ENCODE measurements at places on chromosomes 2 and 18.

- DNase-seq = no peak
Measured at GRCh38 chr2:104043864-104044263, 810.1 kb upstream of the POU3F3 start.

- DNase-seq = no peak
Measured at GRCh38 chr2:174611006-174611405, 13.4 kb upstream of the WIPF1 start.

- no peak for DNase-seq
Measured at GRCh38 chr18:63079114-63079513, 240.5 kb downstream of the BCL2 start.

- no peak for DNase-seq
Measured at GRCh38 chr2:208415897-208416296, 9.3 kb downstream of the PTH2R start.

DNA sequence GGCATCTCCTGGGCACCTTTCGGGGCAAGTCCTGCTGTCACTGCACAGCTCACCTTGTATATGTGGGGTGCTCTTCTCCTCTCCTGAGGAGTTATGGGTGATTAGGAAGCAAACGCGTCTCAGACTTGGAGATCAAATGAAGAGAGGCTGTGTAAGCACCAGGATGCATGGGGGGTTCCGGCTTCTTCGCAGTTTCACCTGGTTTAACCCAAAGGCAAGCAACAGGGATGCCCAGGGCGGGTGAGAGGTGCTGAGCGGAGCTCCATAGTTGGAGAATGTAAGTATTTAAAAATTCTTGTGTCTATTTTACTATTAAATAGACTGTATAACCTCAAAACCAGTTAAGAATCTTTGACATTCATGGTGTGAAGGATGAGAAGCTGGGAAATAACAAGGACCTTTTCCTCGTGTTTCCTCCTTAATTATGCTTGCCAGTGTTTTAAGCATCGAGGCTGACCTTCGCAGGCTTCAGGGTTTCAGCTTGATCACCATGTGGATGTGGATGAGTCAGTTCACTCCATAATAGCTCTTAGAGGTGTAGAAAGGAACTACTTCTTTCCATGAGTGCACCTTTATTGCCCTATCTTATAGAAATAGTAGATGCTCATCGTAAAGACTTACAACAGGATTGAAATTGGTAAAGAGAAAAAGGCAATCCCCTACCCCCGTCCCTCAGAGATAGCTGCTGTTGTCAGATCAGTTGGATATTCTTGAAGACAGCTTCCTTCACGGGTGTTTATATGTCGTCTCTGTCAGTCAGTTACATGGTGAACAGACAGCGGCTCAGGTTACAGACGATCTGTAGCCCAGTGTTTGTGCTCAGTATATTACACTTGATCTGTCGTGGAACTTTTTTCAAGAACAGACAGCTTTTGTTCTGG, 201.1 kb downstream of the AGAP1 start:
- peak; percentile 41 for DNase-seq

GRCh38 chr2:44582363-44583008, 220.7 kb downstream of the CAMKMT start:
- DNase-seq = no peak

GRCh38 chr2:146324951-146325350, 1519.9 kb upstream of the ACVR2A start:
- DNase-seq = no peak

- DNase-seq = peak; percentile 27
Measured at GRCh38 chr2:55460562-55460961, 40.9 kb upstream of the CCDC88A start.

DNA sequence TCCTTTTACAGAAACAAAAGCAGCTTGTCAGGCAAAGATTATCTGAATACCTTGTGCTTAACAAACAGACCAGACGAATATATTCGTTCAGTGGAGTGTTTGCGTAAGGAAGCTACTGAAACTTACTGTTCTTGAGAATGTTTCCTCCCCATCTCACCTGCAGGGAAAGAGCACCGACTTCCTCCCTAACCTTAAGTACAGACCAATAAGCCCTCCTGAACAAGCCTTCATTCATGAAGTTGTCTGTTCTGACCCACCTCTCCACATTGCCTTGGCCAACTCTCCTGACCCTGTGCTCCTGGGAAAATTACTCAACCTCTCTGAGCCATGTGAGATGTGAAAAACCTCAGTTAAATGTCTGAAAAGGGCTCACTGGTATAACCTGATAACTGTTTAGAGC, 35.2 kb downstream of the STK39 start:
- no peak for DNase-seq

DNA sequence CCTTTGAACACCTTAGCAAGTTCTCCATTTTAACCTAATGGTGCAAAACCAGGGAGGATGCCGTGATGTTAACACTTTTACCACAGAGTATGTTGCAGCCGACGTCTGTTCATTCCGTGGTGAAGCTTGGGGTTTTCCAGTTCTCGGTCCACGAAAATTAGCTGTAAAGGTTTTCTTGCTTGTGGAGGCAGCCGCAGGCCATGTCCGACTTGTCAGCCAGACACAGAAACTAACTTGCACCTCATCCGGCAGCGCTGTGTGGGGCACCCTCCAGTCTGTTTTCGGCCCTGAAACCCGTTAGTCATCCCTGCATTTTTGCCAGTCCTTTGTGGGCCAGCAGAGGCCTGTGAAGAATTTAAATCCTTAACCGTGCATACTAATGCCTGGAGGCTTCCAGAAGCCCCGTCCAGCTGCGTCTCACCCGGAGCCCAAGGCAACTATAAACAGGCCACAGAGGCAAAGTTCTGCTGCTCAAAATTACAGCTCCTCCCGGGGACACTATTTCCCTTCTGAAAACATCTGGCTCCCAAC, 70.6 kb downstream of the SH3YL1 start:
- no peak for DNase-seq

DNA sequence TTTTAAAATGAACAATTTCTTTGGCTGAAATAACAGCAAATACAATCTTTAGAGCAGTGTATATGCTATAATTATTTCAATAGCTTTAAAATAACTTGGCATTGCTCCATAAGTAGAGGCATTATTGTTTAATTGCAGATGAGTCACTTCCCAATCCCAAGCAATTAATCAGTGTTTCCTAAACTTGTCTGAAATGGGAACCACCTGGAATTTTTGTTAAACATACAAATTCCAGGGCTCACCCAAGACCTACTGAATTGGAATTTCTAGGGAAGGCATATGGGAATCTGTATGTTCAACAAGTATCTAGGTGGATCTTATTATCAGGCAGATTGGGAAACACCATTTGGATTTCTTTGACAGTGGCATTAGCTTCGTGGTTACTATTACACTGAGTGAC, 27.1 kb upstream of the FMNL2 start:
- DNase-seq = no peak

- no peak for DNase-seq
Measured at GRCh38 chr2:197089655-197090054, 163.1 kb upstream of the PGAP1 start.

- no peak for DNase-seq
Measured at GRCh38 chr2:174606336-174606735, 8.7 kb upstream of the WIPF1 start.

- DNase-seq = no peak
Measured at GRCh38 chr2:200624026-200624425, 38.2 kb downstream of the AOX1 start.

- DNase-seq = no peak
Measured at GRCh38 chr2:235217846-235218245, 266.0 kb downstream of the SH3BP4 start.

DNA sequence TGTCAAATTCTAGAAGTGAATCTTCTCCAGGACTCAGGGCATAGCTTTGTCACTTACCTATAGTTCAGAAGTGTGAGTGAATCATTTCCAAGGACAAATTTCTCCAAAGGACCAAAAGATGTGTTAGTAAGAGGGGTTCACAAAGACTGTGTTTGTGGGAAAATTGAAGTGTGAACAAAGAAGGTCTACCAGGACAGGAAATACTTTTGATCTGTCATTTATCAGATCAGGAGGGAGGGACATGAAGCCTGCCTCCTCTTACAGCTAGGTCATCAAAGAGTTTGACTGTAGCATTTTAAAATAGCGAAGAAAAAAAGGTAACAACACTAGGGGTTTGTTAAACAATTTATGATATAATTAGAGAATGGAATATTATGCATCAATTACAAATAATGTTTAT, 2.0 kb upstream of the CD28 start:
- peak; percentile 31 for DNase-seq

DNA sequence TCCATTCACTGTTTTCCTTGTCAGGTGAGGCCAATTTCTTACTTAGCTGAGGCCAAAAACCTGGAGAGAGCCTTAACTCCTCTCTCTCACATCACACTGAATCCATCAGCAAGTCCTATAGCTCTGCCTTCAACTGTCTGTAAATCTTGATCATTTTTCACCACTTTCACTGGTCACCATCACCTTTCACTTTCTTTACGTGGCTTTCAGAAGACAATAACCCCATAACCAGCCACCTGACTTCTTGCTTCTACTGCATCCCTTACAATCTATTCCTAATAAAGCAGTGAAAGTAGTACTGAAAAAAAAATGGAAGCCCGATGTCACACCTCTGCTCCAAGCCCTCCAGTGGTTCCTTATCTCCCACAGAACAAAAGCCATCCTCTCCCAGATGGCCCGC, 7.7 kb downstream of the LOXL3 start:
- no peak for DNase-seq

GRCh38 chr2:36329251-36329650, 26.3 kb upstream of the CRIM1 start:
- no peak for DNase-seq
